Right atrium auricular region (tissue), 2 donors: ENCODE measurements at places on chromosomes 1 and 21. TPM values are rescaled to one million over a fixed set of nuclear protein-coding genes. Genes with fewer than 3 reads are reported as not detected.
A peak's percentile ranks its signal among the peaks of the same experiment; 100 is the strongest.

LRRC38 gene
- 0.98 TPM for total RNA-seq

GRCh38 chr1:61323681-61324328 lies 241.4 kb downstream of the NFIA start:
- no peak overlapping the region for H3K27ac ChIP-seq
- no peak overlapping the region for H3K4me3 ChIP-seq
- H3K36me3 ChIP-seq: no peaks in the 10 kb centered on the region
- DNase-seq: no peak
- no peaks in the 10 kb centered on the region for H3K27me3 ChIP-seq
- peaks cover 39% of the 10 kb centered on the region for H3K4me1 ChIP-seq

DNA sequence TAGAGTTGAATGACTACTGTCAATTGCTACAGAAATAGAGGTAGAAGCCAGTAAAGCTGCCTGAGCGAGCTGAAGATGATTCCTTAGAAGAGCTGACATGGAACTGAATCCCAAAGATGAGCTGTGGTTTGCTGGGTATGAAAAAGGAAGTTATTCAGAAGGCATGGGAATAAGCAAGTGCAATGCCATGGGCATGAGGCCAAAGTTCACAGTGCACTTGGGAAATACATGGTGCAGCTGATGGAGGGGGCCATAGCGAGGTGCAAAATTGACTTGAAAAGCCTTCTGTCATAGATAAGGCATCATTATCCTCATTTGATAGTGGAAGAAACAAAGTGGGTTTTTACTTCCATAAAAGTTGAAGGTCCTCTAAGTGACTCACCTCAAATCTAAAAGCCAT lies 88.6 kb downstream of the NEK7 start:
- no peak for DNase-seq
- peak overlapping the region; percentile 65 for H3K27ac ChIP-seq
- no peaks in the 10 kb centered on the region for H3K27me3 ChIP-seq
- H3K4me3 ChIP-seq: no peak overlapping the region

CNKSR1 gene
- 1.3 TPM for total RNA-seq

GRCh38 chr21:45827302-45827692 lies 154.3 kb upstream of the COL6A1 start:
- H3K27ac ChIP-seq: no peak overlapping the region
- no peaks in the 10 kb centered on the region for H3K4me1 ChIP-seq
- no peak overlapping the region for H3K4me3 ChIP-seq
- peak; percentile 48 for DNase-seq

STUM gene
- 0.43 TPM for total RNA-seq

DNA sequence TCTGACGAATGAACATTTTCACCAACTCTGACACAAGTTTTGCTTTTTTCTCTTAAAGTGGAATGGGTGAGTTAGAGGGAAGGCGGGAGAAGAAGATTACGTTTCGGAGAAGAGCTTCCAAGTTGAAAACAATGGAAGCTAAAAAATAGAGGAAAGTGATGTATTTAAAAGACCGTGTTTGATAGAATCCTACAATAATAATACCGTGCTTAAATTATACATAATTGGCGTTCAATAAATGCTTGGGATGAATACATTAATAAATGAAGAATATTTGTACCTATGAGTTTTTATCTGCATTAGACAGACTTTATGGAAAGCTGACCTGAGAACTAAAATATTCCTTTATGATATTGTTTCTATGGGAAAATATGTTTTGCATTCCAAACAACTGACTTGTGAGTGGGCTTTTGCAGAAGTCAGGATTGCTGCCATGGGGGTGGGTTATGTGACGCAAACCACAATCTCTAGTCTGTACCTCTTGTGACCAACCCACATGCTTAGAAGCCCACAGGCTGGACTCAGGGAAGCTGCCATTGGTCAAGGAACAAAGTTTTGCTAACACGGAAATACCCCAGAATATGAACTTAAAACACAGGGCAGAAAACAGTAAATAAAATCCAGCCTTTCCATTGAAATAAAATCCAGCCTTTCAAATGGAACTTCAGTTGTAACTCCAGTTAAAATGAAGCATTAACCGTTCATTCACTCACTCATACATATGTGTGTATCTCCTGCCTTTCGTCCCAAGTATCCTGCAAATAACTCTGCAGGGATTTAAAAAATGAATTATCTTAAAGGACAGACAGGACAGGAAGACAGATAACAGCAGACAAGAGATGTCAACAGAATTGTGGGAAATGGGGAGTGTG lies 21.3 kb upstream of the ATF3 start:
- no peaks in the 10 kb centered on the region for H3K4me1 ChIP-seq
- no peak for DNase-seq
